Stimulated activated CD8-positive, alpha-beta memory T cell treated with anti-CD3 and anti-CD28 coated beads, Interleukin-15, amount 100 ng/mL, for 4 hours (primary cell): ENCODE measurements at places on chromosomes 5 and 9.

- DNase-seq, result no peak
Measured at GRCh38 chr9:80649001-80649420, 1040.3 kb downstream of the TLE1 start.

- DNase-seq, result no peak
Measured at GRCh38 chr9:116174347-116174746, 20.8 kb downstream of the PAPPA start.

GRCh38 chr9:32863291-32863690 is 80.0 kb downstream of the TMEM215 start:
- no peak for DNase-seq

- DNase-seq, result no peak
Measured at GRCh38 chr9:128145536-128145935, 3.7 kb upstream of the LCN2 start.

- DNase-seq, result no peak
Measured at GRCh38 chr5:164422400-164422799, 917.0 kb downstream of the MAT2B start.

DNA sequence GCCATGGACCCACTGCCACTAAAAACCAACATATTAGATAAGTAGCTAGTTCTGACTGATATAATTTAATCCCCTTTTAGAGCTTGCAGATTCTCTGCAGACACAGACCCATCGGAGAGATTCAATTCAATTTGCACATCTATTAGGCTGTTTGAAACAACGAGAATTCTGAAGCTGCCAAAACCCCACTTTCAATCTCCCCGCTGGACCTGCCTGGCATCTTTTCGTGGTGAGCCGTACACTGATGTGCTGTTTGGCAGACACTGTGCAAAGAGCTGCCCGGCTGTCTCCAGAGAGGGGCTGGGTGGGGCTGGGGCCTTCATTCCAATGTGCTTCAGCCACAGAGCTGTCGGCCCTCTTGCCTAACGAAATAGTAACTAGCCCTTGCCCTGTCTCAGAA is 42.1 kb upstream of the FAM240B start:
- DNase-seq, result no peak

DNA sequence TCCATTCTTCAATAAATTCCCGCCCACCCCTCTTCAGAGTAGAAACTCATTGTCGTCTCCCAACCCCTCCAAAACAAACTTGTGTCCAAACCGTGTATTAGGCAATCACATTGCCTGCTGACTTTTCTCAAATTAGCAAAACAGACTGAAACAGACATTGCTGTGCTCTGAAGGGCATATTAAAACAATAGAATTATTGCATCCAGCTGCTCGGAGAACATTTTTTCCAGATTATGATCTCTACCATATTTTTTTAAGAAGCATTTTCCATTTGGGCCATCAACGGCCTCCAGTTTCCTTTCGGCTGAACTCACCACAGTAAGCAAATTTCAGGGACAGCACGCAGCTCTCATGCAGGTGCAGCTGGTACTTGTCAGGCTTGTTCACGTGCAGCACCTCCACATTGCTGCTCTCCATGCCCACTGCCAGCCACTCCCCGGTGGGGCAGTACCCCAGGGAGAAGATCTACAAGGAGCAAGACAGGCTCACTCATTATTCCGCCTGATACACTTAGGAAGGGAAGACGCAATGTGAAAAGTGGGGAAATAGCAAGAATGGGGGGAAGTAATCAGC is 104.1 kb downstream of the TLE1 start:
- DNase-seq, result no peak

GRCh38 chr5:112036206-112036605 is 279.2 kb upstream of the NREP start:
- no peak for DNase-seq

GRCh38 chr5:40220260-40220659 is 459.5 kb upstream of the PTGER4 start:
- DNase-seq, result no peak

GRCh38 chr5:178460174-178460573 is 130.0 kb downstream of the COL23A1 start:
- no peak for DNase-seq

DNA sequence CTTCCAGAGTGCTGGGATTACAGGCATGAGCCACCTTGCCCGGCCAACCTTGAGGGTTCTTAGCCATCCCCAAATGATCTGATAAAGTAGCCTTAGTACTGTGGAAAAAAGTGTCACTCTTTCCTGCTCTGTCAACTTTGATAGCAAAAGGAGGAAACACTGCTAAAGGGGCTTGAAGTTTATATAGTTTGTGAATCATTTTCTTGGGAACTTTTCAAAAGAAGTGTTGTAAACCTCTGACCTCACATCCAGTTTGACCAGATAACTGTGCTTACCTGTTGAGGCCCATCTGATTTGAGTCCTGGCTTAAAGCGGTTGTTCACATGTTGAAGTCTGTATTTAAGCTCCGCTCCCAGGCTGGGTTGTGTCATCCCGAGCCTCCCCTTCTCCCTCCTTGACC is 303.3 kb downstream of the DOCK8 start:
- no peak for DNase-seq

DNA sequence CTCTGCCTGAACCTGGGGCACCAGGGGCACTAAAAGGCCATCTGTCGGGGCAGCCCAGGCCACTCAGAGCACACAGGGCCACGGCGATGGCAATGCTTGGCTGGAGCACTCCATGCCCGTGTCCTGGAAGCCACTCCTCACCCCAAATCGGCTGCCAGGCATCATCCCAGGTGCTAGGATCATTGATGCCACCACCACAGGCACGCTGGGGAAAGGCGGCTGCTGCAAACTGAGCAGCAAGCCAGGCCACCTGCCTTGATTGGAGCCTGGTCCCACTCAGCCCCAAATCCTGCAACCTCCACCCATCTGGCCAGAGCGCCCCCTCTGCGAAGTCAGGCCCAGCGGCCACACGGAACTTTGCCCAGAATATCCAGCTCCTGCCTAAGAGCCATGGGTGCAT is 67.8 kb downstream of the DEPDC1B start:
- no peak for DNase-seq

- no peak for DNase-seq
Measured at GRCh38 chr9:106771608-106772007, 91.4 kb upstream of the ZNF462 start.

DNA sequence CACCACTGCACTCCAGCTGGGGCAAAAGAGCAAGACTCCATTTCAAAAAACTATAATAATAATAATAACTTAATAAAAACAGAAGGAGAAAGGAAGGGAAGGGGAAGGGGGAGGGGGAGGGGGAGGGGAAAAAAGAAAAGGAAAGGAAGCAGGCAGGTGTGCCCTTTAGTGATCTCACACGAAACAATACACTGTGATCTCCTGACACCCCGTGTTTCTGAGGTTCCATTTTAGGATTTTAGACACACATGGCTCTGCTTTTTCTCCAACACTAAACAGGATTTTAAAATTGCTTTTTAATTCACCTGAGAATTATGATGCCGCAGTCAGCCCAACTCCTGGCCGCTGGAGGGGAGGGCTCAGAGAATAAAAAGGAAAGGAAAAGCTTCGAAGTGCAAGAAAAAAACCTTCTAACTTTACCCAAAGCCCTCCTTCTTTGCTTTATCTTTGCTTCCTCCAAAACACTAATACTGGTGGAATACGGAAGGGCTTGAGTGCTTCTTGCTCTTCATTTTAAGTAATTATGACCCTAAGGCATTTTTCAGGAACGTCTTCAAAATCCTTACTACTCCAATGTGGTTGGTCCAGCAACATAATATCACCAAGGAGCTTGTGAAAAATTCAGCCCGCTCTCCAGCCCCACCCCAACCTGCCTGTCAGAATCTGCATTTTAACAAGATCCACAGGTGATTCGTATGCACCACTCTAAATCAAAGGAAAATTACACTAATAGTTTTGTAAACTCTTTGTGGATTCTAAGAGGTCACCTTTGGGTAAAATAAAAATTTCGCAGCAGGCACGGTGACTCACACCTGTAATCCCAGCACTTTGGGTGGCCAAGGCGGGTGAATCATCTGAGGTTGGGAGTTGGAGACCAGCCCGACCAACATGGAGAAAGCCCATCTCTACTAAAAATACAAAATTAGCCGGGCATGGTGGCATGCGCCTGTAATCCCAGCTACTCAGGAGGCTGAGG is 66.0 kb downstream of the MYO10 start:
- no peak for DNase-seq

GRCh38 chr5:134724872-134725271 is 13.5 kb upstream of the CAMLG start:
- DNase-seq, result no peak

DNA sequence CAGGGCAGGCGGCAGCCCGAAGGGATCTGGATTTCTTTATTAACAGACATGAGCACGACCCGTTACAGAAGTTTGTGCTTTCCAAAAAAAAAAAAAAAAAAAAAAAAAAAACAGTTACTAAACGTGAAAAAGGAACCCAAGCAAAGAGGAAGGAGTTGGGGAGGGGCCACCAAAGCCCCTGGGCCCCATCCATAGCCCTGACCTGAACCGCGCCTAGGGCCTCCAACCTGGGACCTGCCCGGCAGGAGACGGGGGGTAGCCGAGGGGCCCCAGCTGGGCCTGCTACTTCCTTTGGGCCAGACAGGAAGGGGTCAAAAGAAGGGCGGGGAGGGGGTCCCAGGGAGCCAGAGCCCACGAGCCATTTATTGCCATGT is 10.0 kb downstream of the PRR7 start:
- DNase-seq, result no peak

GRCh38 chr9:17930071-17930470 is 351.2 kb downstream of the SH3GL2 start:
- DNase-seq, result no peak

DNA sequence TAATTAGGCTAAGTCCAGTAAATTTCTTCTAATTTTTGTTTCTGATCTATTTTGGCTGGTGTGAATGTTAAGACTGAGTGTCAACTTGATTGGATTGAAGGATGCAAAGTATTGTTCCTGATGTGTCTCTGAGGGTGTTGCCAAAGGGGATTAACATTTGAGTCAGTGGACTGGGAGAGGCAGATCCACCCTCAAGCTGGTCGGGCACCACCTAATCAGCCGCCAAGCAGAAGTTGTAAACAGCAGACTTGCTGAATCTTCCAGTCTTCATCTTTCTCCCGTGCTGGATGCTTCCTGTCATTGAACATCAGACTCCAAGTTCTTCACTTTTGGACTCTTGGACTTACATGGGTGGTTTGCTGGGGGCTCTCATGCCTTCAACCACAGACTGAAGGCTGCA is 21.4 kb upstream of the MLLT3 start:
- no peak for DNase-seq

GRCh38 chr5:30502277-30502676 is 691.2 kb upstream of the CDH6 start:
- no peak for DNase-seq

DNA sequence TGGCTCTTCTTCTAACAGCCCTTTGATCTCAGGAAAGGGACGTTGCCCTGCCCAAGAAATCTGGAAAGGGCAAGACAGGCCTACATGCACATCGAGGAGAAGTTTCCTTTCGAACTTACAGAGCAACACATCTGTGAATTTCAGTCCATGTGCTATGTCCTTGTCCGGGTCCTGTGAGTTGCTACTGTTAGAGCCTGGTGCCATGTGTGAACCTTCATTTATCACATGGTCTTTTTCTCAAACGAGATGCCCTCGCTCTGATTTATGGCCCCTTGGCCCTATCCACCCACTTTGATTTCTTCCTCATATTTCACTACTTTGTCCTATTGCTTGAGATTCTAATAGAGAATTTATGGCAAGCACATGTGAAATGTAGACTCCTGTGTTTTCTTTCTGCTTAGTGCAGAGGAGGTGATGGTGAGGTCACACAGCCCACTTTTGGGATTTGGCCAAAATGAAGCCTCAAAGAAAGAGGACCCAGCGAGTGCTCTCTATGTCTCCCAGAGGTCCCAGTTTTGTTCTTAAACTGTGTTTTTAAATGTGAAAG is 153.1 kb downstream of the SNCAIP start:
- DNase-seq, result no peak

GRCh38 chr9:4666042-4666699 is at the start of gene SPATA6L:
Gene SPATA6L, minus strand, starts transcription at chr9:4666480. Its CDS starts 230 bp downstream, at chr9:4666250.
- DNase-seq, result no peak

GRCh38 chr5:115979201-115980041 is 17.1 kb downstream of the LVRN start:
- DNase-seq, result no peak

GRCh38 chr5:39661026-39661779 is 236.4 kb upstream of the DAB2 start:
- DNase-seq, result no peak

DNA sequence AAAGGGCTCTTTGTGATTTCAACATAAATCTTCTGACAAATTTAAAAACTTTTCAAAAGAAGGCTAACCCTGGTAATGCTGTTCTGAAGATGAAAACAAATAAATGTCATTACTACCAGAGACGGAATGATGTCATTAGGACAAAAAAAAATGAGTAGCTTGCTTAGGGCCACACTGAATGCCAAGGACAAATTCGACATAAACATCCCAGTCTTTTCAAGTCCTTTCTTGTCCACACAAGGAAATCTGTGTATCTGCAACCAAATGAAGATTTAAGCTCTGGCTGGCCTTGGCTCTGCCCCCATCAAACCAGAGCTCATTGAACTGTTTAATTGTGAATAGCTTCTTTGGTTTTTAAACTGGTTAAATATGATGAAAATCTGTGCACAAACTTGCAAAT is 592.7 kb downstream of the TLE1 start:
- DNase-seq, result no peak

- DNase-seq, result no peak
Measured at GRCh38 chr9:4339836-4340560, 40.1 kb upstream of the GLIS3 start.

- DNase-seq, result no peak
Measured at GRCh38 chr5:152125661-152126205, 201.1 kb upstream of the GLRA1 start.

GRCh38 chr9:4572184-4572826 is 82.0 kb downstream of the SLC1A1 start:
- DNase-seq, result no peak

GRCh38 chr9:2154731-2155130 is 139.6 kb downstream of the SMARCA2 start:
- DNase-seq, result no peak

- no peak for DNase-seq
Measured at GRCh38 chr5:122844136-122844909, 1.1 kb upstream of the SNX24 start.

GRCh38 chr9:74940600-74940999 is 12.1 kb downstream of the C9orf40 start:
- DNase-seq, result no peak

- DNase-seq, result no peak
Measured at GRCh38 chr5:109532773-109533364, 123.1 kb upstream of the PJA2 start.

GRCh38 chr9:95018099-95018936 is 291.8 kb downstream of the AOPEP start:
- DNase-seq, result no peak

DNA sequence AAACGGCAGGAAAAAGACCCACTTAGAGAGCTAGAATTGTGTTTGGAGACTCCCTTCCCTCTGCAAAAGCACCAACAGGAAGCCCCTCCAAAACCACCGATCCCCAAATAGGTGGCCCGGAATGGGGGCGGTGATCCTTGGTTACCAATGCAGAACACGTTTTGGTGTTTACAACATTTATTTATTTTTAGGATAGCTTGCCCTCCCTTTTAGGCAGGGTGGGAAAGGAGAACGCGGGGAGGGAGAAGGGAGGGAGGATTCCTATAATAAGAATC is 579 bp upstream of the NTRK2 start:
- no peak for DNase-seq
